Stimulated activated CD4-positive, alpha-beta T cell treated with anti-CD3 and anti-CD28 coated beads, Interleukin-15, amount 100 ng/mL, for 48 hours (primary cell): ENCODE measurements at places on chromosomes 6 and 20.

GRCh38 chr6:146090474-146090873, 61.6 kb downstream of the GRM1 start:
- DNase-seq, result no peak

DNA sequence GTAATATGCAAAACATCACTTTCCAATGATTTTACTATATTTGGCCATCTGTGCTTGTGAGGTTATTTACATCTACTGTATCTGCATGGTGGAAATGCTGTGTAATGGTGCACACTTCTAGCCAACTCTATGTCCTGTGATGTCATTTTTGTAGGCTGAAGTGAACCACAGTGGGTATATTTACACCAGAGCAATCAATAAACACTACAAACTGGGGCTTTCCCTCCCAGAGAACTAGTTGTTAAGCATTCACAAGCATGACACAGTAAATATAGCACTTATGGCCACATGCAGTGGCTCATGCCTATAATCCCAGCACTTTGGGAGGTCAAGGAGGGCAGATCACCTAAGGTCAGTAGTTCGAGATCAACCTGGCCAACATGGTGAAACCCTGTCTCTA, 4.9 kb downstream of the SLC22A2 start:
- DNase-seq, result no peak

DNA sequence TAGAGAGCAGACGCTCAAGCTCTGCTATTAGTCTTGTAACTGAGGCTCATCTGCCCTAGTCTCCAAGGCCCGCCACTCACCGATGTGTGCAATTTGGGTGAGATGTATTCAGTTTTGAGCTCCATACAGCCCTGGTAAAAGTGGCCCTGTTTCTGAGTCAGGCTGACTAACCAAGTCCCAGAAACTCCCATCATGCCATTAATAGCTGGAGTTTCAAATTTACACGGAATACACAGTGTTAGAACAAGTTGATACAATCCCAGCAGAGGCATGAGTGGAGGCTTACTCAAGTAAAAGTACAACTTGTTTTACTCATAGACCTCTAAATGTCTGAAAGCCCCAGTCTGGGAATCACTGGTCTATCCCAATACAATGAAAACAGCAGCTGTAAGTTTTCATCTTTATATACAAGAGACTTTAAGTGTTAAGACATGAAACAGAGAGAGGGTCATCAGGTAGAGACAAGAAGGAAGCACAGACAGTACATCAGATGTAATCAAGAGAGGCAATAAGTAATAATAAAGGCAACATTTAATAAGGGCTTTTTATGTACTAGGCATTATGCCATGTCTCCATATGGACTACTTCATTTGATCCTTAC, 42.4 kb downstream of the RTN4IP1 start:
- DNase-seq, result no peak

DNA sequence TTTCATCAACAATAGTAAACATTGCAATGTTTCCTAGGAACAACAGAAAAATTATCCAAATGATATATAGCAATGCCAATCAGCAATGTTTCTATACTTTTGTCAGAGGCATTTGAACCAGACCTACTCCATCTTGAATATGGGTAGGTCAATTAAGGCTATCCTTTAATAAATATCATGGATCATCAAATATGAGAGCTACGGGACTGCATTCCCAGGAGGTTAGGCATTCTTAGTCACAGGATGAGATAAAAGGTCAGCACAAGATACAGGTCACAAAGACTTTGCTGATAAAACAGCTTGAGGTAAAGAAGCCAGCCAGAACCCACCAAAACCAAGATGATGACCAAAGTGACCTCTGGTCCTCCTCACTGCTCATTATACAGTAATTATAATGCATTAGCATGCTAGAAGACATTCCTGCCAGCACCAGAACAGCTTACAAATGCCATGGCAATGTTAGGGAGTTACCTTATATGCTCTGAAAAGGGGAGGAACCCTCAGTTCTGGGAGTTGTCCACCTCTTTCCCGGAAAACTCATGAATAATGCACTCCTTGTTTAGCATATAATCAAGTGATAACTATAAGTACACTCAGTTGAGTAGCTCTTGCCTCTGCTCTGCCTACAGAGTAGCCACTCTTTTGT, 8.6 kb upstream of the SERPINB6 start:
- DNase-seq, result no peak

- DNase-seq, result no peak
Observed at GRCh38 chr6:17047889-17048288, 54.0 kb upstream of the STMND1 start.

GRCh38 chr20:52972965-52973819, 1.0 kb downstream of the TSHZ2 start:
- DNase-seq, result peak; percentile 13

GRCh38 chr6:169310983-169311382, 57.3 kb upstream of the THBS2 start:
- no peak for DNase-seq

DNA sequence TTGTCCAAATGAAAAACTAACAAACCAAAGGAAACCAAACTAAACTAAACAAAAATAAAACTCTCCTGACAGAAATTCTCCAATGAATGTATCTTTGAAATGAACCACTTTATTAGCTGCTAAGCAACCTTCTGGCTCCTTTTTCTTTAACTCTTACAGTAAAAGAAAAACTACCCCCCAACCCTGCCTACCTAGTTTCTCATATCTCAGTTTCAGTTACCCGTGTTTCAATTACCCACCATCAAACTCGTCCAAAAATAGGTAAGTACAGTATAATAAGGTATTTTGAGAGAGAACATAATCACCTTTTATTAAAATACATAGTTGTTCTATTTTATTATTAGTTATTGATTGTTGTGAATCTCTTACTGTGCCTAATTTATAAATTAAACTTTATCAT, 177.4 kb upstream of the THEMIS start:
- no peak for DNase-seq

GRCh38 chr6:111610548-111611172, 5.0 kb upstream of the TRAF3IP2 start:
- no peak for DNase-seq

- no peak for DNase-seq
Observed at GRCh38 chr6:111534231-111534751, 51.3 kb upstream of the REV3L start.

DNA sequence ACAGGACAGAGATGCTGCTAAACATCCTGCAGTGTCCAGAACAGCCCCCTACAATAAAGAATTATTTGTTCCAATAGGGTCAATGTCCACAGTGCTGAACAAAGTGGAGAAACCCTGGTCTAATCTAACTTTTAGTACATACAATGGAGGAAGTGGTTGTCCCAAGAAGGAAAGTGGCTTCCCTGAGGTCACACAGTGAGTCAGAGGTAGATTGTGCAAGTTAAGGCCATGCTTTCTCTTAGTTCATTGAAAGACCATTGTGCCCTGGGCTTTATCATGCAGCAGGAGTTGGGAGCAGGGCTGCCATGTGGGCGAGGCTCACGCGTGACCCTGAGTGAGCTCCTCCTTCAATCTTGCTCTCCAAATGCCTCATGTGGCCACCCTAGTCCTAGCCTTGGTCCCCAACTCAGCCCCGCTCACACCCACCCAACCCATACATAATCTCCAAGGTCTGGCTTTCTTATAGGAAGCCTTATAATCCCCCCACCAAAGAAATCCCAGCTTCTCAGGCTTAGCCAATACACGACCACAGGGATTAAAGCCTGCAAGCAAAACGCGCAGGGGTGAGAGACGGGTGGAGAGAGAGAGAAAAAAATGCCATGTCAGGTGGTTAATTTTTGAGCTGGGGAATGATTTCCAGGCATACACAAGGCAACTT, 19.9 kb downstream of the SLC13A3 start:
- DNase-seq, result no peak

GRCh38 chr6:124203101-124203811, 399.6 kb downstream of the NKAIN2 start:
- no peak for DNase-seq

DNA sequence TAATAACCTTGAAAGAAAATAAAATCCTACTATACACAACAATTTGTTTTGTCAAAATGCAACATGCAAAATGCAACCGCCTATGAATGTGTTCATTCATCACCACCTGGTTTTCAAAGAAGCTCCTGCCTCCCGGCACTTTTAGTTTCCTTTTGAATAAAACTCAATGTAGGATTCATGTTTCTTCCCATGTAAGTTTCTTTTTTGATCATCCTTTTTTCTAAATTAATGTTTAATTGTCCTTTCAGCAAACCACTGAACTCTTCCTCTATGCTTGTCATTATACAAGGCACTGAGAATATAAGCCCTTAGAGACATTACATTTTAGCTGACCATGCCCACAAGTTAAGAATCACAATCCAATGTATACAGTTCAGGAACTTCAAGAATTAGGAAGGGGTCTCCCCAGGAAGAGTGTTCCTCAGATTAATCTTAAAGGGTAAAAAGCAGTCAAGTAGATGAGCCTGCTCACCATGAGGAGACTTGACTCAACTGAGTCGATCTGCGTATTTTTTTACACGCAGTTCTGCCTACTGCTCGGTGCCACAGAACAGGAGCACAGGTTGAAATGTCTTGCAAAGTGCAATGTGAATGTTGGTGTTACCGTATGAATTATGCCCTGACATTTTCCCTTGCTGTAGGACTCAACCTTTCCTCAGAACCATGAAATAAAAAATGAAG, 7.2 kb upstream of the THEMIS start:
- DNase-seq, result peak; percentile 14

- DNase-seq, result no peak
Observed at GRCh38 chr6:137867685-137868509, 838 bp downstream of the TNFAIP3 start.

- no peak for DNase-seq
Observed at GRCh38 chr6:156703719-156704118, 73.5 kb upstream of the ARID1B start.

GRCh38 chr6:167804281-167805013, 22.3 kb upstream of the AFDN start:
- DNase-seq, result no peak

DNA sequence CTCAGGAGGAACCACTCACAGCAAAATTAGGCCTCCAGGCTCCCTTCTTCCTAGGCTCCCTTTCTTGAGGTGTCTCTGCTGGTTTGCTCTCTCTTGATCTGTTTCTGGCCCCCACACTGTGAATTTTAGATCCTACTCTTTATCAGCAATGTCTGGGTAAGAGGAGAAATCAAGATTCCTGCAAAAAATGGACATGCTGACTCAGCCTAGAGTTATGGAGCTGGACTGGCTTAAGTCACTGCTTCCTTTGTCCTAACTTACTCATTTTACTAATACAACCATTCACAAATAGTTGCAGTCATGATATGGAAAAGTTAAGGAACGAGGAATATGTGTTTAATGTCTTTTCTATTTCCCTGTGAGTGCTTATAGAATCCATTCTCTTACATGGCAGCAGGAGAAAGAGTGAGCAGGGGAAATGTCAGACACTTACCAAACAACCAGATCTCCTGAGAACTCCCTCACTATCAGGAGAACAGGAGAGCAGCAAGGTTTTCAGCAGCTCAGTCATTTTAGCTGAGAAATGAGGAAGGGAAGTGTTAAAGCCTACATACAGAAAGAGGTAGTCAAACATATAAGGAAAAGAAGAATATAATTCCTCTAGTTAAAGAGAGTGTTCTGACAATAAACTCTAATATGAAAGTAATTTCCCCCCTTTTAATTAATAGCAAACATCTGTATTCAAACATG, 160.8 kb downstream of the PDE7B start:
- no peak for DNase-seq

DNA sequence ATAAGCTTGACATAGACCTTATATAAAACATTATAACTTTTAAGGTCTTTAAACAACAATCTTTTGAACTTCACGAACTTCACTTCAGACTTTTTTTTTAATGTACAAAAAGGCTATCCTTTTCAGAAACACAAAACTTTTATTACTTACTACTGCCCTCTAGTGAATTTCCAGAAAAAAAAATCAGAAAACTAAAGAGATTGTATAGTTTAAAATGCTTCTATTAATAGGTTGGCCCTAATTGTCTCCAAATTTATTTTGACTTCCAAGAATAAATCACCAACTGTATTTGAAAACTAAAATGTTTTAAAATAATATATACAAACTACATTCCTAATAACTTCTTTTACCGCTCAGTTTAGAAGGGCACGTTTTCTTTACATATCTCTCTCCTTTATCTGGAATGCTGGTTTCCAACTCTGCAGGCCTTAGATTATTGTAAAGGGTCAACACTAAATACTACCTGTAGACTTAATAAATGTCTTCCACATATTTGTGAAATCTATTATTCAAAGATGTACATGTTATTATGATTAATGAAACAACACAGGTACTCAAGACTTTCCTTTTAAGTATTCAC, 66.8 kb downstream of the LMBRD1 start:
- DNase-seq, result no peak

DNA sequence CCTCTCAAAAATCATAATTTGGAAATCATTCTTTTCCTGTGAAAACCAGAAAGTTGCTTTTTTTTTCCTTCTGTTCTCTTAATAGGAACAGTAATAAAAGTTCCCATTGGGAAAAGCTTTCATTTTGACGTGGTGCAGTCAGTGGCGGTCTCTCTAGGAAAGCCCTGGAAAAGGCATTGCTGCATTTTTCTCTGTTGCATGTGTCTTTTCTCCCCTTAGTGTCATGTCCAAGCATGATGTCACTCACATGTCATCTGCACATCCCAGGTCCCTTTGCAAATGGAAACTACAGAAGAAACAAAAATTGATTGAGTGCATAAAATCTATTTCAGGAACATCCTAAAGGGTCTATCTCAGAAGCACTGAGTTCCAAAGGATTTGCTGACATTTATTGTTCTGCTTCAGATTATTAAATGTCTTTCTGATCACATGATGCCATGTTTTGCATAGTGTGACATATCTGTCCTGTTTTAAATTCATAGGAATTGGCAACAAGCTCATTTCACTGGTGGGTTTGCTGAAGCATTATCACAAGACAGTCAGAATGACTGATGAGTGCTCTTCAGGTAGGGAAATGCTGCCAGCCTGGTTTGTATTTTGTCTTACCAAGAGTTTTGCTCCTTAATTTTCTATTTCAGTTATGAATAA, 208.7 kb downstream of the SOX4 start:
- no peak for DNase-seq

GRCh38 chr6:33865478-33866077, 61.8 kb upstream of the MLN start:
- DNase-seq, result no peak

GRCh38 chr6:142489722-142490610, 188.2 kb downstream of the ADGRG6 start:
- DNase-seq, result no peak

DNA sequence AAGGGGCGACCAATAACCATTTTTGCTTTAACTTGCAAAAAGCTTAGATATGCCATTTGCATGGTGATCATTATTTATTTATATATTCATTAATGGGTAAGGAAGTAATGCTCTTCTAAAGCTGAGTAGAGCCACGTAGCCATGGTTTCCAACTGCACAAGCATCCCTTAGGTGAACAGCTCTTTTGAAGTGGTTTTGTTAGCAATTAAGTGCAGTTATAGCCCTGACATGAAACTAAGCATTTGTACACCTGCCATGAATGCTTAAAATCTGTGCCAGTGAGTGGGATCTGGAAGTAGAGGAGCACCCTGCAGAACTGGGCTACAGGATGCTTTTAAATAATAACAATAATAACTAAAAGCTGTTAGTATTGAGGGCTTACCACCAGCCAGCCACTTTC, 19.1 kb downstream of the TRAF3IP2 start:
- DNase-seq, result no peak
